ENCODE measurements at places on chromosomes 7 and 10. TPM values are rescaled to one million over a fixed set of nuclear protein-coding genes. Genes with fewer than 3 reads are reported as not detected.
A peak's percentile ranks its signal among the peaks of the same experiment; 100 is the strongest.

DNA sequence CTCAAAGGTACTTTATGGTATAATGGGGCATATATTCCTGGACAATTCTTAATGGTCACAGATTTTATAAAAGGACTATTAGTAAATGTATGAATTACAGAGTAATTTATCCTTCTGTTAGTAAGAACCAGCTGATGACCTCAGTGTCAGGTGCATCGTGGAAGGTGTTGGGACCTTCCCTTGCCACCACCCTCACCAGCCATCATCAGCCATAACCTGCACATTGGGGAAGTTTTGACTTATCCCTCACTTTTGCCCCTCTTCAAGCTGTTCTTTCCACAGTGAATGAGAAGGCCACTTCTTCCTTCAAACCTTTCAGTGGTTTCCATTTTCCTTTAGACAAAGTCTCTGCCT lies 52.2 kb downstream of the FIGNL1 start:
- no peak for DNase-seq
- H3K4me3 ChIP-seq, result no peak overlapping the region
- peaks cover 16% of the 10 kb centered on the region for H3K27me3 ChIP-seq

- peak within 1 kb of the TSS; percentile 26 for H3K27ac ChIP-seq
- no peaks in the 10 kb centered on the region for H3K4me1 ChIP-seq
- H3K36me3 ChIP-seq, result no peaks in the 10 kb centered on the region
- H3K4me3 ChIP-seq, result no peak within 1 kb of the TSS
- H3K27me3 ChIP-seq, result no peaks in the 10 kb centered on the region
Observed at GRCh38 chr7:143477501-143478150, at the start of gene TAS2R41. Gene TAS2R41, plus strand, starts transcription at chr7:143477873. Its CDS starts 0 bp downstream, at chr7:143477873.

CRHR2 gene
- total RNA-seq, result not detected

CYP3A7 gene
- 1.6 TPM for total RNA-seq

KLLN gene
- total RNA-seq, result 0.41 TPM

INSYN2A gene
- total RNA-seq, result 0.14 TPM

SEMA3C gene
- 37.2 TPM for total RNA-seq

AEBP1 gene
- total RNA-seq, result 272 TPM
